ENCODE measurements at places on chromosomes 7 and 10.
A peak's percentile ranks its signal among the peaks of the same experiment; 100 is the strongest.

DNA sequence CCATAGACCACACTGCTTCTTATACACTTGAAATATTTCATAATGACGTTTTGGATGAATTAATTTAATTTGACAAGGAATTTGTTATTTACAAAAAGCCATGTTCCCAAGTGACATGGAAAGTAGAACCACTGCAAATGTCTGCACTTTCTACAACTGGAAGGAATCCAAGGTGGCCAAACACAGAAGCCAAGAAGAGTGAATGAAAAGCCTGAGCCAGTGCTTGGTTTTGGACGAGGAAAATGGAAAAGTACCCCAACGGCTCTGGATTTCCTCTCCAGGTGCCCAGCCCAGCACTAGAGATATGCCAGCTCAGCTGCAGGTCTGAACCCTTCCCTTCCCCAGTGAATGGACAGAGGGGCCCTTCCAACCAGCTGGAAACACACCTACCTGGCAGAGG, 279.4 kb downstream of the TNS3 start:
- no peak for DNase-seq

- DNase-seq, result no peak
These were observed 2.6 kb downstream of the CRHR2 start for GRCh38 chr7:30679664-30680063.

DNA sequence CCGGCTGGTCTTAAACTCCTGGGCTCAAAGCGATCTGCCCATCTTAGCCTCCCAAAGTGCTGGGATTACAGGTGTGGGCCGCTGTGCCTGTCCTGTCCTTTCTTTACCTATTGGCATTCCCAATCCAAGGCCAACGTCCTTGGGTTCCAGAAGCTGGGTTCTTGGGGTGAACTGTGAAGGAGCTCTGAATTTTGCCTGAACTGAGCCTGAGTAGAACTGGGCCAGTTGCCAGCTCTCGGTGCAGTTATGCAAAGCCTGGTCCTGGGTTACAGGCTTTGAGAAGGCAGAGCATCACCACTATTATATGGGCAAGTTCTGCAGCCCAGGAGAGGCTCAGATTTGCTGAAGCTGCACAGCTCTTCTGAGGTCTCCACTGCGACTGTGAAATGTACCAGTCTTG, 24.6 kb upstream of the SH2D4B start:
- DNase-seq, result no peak

DNA sequence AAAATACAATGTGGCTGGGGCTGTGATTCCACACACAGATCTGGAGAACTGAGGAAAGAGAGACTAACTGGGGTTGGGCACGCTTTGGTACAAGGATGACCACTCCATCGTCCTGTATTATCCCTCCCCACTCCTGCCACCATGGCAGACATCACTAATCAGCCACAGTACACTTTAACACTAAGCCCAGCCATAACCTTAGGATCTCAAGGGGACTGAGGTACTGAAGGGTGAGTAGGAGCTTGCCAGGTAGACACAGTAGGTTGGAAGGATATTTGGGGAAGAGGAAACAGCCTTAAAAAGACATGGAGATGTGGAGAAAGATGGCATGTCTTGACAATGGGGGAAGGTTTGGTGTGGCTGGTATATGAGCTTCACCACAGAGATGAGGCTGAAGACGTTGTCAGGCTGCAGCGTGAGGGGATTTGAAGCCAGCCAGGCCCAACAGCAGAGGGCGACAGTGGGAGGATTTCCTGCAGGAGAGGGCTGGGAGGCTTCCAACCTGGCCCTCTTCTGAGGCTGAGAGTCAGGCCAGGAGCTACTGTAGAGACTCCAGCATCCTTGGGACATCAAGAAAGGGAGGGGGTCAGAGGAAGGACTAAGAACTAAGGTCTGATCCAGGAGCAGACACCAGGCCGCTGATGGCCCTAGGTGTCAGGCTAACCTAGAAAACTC, 58.6 kb upstream of the COL13A1 start:
- peak; percentile 9 for DNase-seq

- no peak for DNase-seq
These were observed 197.5 kb downstream of the MALRD1 start for GRCh38 chr10:19245889-19246752.

Data from AML-193 (cell line).